Hair follicle dermal papilla cell (primary cell): ENCODE measurements at places on chromosomes 7 and 10. TPM values are rescaled to one million over a fixed set of nuclear protein-coding genes. Genes with fewer than 3 reads are reported as not detected.

PTPRN2 gene
- total RNA-seq: 0.24 and 0.32 TPM in 2 replicates

OR2A5 gene
- total RNA-seq: not detected in 2 replicates

EN2 gene
- not detected in 2 replicates for total RNA-seq

ADARB2 gene
- total RNA-seq: not detected in 2 replicates

ANXA8 gene
- total RNA-seq: 0.97 and 1.1 TPM in 2 replicates

CLEC2L gene
- not detected in 2 replicates for total RNA-seq

PIP gene
- total RNA-seq: not detected in 2 replicates

DRGX gene
- not detected in 2 replicates for total RNA-seq

SFTPA1 gene
- total RNA-seq: not detected in 2 replicates

OR6B1 gene
- total RNA-seq: not detected in 2 replicates

CREB5 gene
- 1.2 and 2.9 TPM in 2 replicates for total RNA-seq
